ENCODE measurements at places on chromosomes 3 and 15. TPM values are rescaled to one million over a fixed set of nuclear protein-coding genes. Genes with fewer than 3 reads are reported as not detected.

The ECT2 gene
- total RNA-seq: 4.8 TPM

The MRPS25 gene
- 98.6 TPM for total RNA-seq

The TMEM207 gene
- not detected for total RNA-seq

The HGD gene
- total RNA-seq: 0.49 TPM

The C2CD4B gene
- total RNA-seq: 1.9 TPM

The CYP8B1 gene
- not detected for total RNA-seq

The BTD gene
- 9.2 TPM for total RNA-seq

The LRRIQ4 gene
- total RNA-seq: not detected

The HMG20A gene
- 30.5 TPM for total RNA-seq

The CLCN2 gene
- 1.7 TPM for total RNA-seq

The LPP gene
- total RNA-seq: 97.4 TPM

The EOMES gene
- total RNA-seq: 0.14 TPM

The GNAT1 gene
- not detected for total RNA-seq
